ENCODE measurements at places on chromosomes 16 and 17.

- DNase-seq = no peak
These were observed 372.7 kb downstream of the SLC39A11 start for GRCh38 chr17:72719578-72720493.

DNA sequence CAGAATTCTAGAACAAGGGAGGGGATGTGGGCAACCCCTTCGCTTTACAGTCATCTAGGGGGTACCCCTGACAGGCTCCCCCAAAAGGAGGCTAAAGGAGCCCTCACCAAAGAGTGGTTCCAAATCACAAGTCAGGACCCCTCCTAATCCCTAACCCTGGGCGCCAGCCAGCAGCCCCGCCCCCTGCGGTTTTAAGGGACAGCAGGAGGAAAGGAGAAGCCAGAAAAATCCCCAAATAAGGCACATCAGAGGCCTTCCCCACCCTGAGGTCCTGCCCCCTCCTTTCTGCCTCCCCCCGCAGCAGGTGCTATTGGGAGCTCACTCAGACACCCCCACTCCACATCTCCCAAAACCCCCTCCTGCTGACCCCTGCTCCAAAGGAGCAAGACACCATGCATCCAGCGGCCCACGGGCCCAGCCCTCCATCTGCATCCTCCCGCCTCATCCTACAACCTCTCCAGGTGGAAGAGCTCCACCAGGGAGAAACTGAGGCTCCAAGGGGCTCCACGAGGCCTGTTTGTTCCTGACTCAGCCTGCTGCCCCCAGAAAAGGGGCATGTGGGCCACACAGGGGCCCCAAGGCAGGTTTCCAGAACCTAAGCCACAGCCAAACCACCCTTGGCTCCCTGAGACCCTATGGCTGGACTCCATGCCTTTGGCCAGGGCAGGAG, 93.5 kb downstream of the GOSR1 start:
- DNase-seq = no peak

GRCh38 chr16:12202486-12202885, 226.0 kb downstream of the SNX29 start:
- DNase-seq = no peak

DNA sequence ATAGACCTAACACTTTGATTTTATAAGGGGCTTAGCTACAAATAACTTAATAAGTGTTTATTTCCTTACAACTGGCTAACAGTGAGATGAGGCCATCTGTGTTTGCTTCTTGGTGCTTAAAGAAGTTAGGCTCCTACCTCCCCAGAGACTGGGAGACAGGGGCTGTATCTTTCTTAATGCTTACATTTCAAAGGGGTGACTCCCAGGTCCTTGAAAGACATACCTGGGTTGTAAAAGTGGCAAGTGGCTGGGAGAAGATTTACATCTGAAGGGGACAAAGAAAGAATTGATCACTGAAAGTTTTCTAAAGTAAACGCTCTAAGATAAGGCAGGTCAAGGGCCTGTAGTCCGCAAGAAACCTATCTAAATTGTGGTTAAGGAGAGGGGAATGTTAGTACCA, 196.8 kb downstream of the CNTNAP4 start:
- no peak for DNase-seq

GRCh38 chr16:84914273-84914672, 94.5 kb downstream of the CRISPLD2 start:
- DNase-seq = no peak

DNA sequence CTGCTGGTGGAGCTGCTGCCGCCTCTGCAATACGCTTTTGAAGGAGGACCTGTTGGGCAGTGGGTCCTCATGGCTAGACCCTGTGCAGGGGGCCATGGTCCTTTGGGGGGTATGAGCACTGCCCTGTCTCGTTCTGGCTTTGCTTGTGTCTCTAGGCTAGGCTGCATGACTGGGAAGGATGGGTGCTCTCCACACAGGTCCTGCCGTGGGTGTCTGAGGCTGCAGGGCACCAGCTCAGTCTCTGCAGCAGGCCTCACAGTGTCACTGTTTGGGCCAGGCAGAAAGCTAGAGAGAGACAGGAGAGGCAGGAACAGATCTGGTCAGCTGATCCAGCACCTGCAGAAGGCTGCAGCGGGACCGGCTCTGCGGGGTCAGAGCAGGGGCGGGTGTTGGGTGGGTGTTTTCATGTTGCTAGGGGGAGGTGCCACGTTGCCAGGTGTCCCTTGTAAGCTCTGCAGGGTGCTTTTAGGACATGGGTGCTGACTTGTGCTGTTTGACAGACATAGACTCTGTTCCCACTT, 111.4 kb downstream of the SNX29 start:
- no peak for DNase-seq

Data from NCI-H187 (cell line).